ENCODE measurements at places on chromosomes 16 and 17.

GRCh38 chr16:67989322-67990017, 9.2 kb upstream of the DPEP3 start:
- no peak for DNase-seq

GRCh38 chr16:9625122-9625521, 533.7 kb downstream of the HAPSTR1 start:
- DNase-seq: no peak

GRCh38 chr17:71085238-71086033, 916.1 kb downstream of the KCNJ2 start:
- DNase-seq: no peak

- no peak for DNase-seq
Measured at GRCh38 chr16:12210925-12211869, 234.7 kb downstream of the SNX29 start.

DNA sequence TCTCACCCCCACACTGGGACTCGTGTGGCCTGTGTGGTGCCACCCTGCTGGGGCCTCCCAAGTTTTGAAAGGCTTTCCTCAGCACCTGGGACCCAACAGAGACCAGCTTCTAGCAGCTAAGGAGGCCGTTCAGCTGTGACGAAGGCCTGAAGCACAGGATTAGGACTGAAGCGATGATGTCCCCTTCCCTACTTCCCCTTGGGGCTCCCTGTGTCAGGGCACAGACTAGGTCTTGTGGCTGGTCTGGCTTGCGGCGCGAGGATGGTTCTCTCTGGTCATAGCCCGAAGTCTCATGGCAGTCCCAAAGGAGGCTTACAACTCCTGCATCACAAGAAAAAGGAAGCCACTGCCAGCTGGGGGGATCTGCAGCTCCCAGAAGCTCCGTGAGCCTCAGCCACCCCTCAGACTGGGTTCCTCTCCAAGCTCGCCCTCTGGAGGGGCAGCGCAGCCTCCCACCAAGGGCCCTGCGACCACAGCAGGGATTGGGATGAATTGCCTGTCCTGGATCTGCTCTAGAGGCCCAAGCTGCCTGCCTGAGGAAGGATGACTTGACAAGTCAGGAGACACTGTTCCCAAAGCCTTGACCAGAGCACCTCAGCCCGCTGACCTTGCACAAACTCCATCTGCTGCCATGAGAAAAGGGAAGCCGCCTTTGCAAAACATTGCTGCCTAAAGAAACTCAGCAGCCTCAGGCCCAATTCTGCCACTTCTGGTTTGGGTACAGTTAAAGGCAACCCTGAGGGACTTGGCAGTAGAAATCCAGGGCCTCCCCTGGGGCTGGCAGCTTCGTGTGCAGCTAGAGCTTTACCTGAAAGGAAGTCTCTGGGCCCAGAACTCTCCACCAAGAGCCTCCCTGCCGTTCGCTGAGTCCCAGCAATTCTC, 27.4 kb downstream of the STH start:
- no peak for DNase-seq

DNA sequence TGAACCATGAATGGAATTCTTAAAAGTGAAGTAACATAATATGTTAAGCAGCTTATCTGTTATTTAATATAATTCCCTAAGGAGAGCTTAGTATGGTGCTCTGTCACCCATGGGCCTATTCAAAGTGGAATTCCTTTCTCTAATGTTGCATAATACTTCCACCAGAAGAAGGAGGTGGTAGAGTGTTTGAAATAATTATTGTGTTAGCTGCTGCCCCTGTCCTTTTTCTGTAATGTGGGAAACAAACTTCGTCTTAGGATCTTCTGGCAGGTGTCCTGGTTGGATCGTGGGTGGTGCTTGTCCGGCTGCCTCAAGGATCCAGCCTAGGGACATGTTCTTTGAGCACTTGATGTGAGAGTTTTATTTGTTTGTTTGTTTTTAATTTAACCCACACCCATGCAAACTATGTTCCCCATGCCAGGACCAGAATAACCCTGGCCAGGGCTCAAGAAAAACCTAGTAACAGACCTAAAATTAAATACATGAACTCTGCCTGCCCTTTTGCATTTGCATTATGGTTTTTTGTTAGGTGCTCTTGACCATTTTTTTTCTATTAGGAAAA, 46.1 kb downstream of the ZNRF1 start:
- no peak for DNase-seq
